Activated naive CD4-positive, alpha-beta T cell (primary cell): ENCODE measurements at places on chromosomes 2 and 18.

- DNase-seq: no peak
These were observed 47.0 kb downstream of the NPPC start for GRCh38 chr2:231879216-231879615.

- DNase-seq: no peak
These were observed 125.9 kb downstream of the NCKAP5 start for GRCh38 chr2:133442393-133442792.

- no peak for DNase-seq
These were observed 89.9 kb downstream of the RHOB start for GRCh38 chr2:20536619-20537422.

GRCh38 chr2:8509621-8510020 is 172.2 kb upstream of the ID2 start:
- no peak for DNase-seq

DNA sequence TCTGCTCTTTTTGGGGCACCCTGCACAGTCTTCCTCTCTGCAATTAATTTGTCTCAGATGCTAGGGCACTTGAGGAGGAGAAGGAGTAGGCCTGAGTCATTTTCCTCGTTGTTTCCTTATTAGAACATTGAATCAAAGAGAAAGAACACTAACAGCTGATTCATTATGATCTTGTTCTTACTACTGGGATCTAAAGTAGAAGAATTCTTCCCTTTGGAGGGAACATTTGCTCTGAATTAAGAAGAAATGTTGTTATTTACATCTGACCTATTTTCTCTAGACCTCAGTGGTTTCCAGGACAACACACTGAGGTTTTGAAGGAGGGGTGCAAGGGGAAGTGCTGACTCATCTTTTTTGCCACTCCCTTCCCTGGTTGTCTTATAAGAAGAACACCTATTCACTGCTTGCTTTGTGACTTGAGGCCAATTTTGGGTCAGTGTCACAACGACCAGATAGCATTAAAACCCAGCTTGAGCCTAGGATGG is 24.3 kb upstream of the STAT1 start:
- no peak for DNase-seq

- DNase-seq: no peak
These were observed 2.5 kb downstream of the GYPC start for GRCh38 chr2:126658319-126658904.

GRCh38 chr2:2974982-2975381 is 402.6 kb downstream of the EIPR1 start:
- DNase-seq: no peak

GRCh38 chr2:55123851-55124269 is 73.6 kb upstream of the RTN4 start:
- no peak for DNase-seq

DNA sequence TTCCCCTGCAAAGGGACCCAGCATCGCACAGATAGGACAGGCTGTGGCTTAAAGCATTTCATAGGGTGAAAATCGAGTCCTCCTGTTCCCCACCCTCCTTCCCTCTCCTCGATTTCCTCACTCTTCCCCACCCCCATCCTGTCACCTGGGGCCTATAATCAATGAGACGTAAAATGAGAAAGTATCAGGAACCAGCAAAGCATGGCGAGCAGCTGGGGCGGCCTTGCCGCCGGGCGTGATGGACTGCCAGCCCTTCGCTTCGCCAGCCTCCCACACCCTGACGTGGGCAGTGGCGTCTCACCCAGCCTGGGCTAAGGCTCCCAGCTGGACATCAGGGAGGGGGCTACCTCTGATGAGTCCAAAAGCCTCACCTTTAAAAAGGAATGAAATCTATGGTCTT is 11.1 kb downstream of the SLC30A3 start:
- DNase-seq: no peak

- DNase-seq: no peak
These were observed 540.1 kb upstream of the ID2 start for GRCh38 chr2:8141780-8142179.

- no peak for DNase-seq
These were observed 16.4 kb upstream of the ARMC9 start for GRCh38 chr2:231181860-231182512.
